ENCODE measurements at places on chromosomes 5 and 9. TPM values are rescaled to one million over a fixed set of nuclear protein-coding genes. Genes with fewer than 3 reads are reported as not detected.

The GMCL2 gene
- total RNA-seq, result not detected

DNA sequence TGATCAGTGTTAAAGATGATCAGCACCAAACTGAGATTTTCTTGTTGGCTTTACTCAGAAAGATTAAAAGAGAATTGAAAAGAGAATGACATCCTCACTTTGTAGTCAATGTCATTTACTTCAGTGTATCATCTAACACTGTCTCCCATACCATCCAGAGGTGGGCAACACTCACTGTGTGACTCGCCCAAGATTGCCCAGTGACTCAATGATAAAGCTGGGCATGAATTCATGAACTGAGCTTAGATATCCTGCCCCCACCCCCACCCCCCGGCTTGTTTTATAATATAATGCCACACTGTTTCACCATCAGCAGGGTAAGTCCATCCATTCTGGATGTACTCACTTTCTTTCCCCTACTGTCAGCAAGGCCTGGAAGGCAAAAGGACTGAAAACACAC is 242.2 kb downstream of the FAM114A2 start:
- no peaks in the 10 kb centered on the region for H3K27me3 ChIP-seq
- DNase-seq, result no peak
- peaks cover 4% of the 10 kb centered on the region for H3K36me3 ChIP-seq
- H3K27ac ChIP-seq, result no peak overlapping the region
- H3K4me1 ChIP-seq, result peaks cover 8% of the 10 kb centered on the region

DNA sequence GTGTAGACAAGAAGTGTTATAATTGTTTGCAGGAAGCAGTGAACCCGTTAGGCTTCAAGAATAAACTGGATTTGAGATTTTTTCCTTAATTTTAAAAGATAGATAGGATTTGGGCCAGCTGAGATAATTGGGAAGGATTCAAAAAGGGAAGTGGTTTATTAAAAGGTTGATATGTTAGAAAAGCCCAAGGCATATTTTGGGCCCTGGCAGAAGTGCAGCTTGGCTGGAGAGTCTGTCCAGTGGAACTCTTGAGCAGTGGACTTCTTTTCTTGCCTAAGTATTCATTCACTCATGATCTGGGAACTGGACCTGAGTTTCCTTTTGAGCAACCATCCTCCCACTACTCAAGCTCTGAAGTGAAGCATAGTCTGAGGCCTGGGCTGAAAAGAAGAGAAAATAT is 433.4 kb downstream of the ZSWIM6 start:
- H3K36me3 ChIP-seq, result no peaks in the 10 kb centered on the region
- H3K4me3 ChIP-seq, result no peak overlapping the region
- DNase-seq, result no peak
- no peak overlapping the region for H3K27ac ChIP-seq
- no peaks in the 10 kb centered on the region for H3K4me1 ChIP-seq
- peaks cover 34% of the 10 kb centered on the region for H3K27me3 ChIP-seq

The DMRTA1 gene
- 0.18 TPM for total RNA-seq

GRCh38 chr9:120928483-120929228 is 2.1 kb upstream of the TRAF1 start:
- no peaks in the 10 kb centered on the region for H3K36me3 ChIP-seq
- H3K4me3 ChIP-seq, result no peak overlapping the region
- H3K27me3 ChIP-seq, result no peaks in the 10 kb centered on the region
- no peak for DNase-seq
- H3K4me1 ChIP-seq, result peaks cover 80% of the 10 kb centered on the region

The ANXA2R gene
- 5.3 TPM for total RNA-seq

The GLRA1 gene
- not detected for total RNA-seq

Measured in osteocyte (in vitro differentiated cells).